ENCODE measurements at places on chromosomes 1 and 21.

GRCh38 chr1:85612704-85613361 lies 32.3 kb downstream of the CCN1 start:
- no peak for DNase-seq

- no peak for DNase-seq
Observed at GRCh38 chr1:170133766-170134495, 11.8 kb upstream of the NTMT2 start.

DNA sequence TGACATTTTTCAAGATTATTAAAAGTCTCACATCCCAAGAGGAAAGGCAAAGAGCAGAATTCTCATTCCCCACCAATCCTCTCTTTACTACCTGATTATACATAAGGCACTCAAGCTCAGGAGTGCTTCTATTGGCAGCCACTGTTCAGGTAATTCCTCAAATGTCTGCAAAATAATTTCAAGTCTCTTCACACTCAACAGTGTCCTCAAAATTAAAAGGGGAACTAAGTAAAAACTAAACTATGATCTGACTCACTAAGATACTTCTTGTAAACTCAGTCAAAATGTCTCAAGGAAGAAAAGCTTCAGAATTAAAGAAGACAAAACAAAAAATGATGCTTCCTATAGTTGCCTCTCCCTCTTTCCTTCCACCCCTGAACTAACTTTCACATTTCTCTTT lies 135.6 kb downstream of the GPATCH2 start:
- no peak for DNase-seq

- DNase-seq, result no peak
Observed at GRCh38 chr1:184479435-184480167, 92.8 kb downstream of the C1orf21 start.

DNA sequence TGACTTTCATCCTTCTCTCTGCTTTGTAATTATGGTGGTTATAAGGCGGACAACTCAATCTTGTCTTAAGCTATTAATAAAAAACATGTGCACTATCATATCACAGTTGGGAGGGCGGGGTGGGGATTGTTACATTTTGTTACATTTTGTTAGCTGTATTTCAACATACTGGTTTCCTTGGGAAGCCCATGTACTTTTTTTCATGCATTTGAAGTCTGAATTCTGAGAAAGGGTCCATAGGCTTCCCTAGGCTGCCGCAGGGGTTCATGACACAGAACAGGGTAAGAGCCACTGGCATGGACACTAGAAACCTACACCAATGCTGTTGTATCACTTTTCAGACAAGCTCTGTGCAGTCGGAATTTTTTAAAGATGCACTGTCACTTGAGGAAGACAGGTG lies 178.8 kb downstream of the ETS2 start:
- no peak for DNase-seq

GRCh38 chr1:41618066-41618825 lies 133.8 kb upstream of the EDN2 start:
- DNase-seq, result no peak

- no peak for DNase-seq
Observed at GRCh38 chr21:45932922-45933502, 48.6 kb upstream of the COL6A1 start.

GRCh38 chr1:43468414-43468813 lies 14.7 kb upstream of the HYI start:
- DNase-seq, result no peak

- DNase-seq, result no peak
Observed at GRCh38 chr1:16614361-16615252, 1.2 kb upstream of the NBPF1 start.

GRCh38 chr1:240356568-240356967 lies 255.4 kb downstream of the GREM2 start:
- DNase-seq, result no peak

GRCh38 chr1:207999274-207999915 lies 88.5 kb upstream of the CD34 start:
- DNase-seq, result no peak

DNA sequence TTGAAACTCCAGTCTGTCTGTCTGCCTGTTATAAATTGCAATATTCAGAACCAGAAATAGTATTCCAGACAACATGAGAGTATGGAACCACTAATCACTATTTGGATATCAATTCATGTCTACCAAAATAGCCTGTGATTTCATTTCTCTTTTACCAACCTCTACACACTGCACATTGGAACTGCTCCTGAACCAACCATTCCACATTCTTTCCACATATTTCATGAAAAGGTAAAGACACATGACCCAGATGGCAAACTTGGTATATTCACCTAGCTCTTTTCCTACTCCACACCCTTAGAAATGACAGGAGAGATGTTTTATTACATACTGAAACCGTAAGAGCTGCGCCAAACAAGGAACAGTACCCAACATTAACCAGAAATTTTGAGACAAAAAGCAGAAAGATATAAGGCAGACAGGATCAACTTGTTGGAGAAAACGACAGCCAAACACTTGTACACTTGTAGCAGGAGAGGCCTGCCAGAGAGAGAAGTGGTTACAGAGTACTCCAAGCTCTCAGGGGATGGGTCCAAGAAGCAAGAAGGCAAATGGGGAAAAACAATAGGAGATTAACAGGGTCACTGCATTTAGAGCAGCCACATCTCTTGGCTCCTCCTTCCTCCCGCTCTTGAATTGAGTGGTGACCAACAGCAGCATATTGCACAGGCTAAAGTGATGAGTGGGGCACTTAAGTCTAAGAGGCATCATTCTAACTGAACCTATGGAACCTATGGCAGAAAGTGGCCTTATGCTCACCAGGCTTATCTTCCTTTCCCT lies 148.7 kb downstream of the SETD4 start:
- DNase-seq, result no peak

GRCh38 chr1:117425050-117425734 lies 57.9 kb downstream of the MAN1A2 start:
- DNase-seq, result no peak

GRCh38 chr1:183237046-183237445 lies 51.0 kb downstream of the LAMC2 start:
- DNase-seq, result no peak

GRCh38 chr1:210272666-210273065 lies 40.1 kb downstream of the SERTAD4 start:
- no peak for DNase-seq

DNA sequence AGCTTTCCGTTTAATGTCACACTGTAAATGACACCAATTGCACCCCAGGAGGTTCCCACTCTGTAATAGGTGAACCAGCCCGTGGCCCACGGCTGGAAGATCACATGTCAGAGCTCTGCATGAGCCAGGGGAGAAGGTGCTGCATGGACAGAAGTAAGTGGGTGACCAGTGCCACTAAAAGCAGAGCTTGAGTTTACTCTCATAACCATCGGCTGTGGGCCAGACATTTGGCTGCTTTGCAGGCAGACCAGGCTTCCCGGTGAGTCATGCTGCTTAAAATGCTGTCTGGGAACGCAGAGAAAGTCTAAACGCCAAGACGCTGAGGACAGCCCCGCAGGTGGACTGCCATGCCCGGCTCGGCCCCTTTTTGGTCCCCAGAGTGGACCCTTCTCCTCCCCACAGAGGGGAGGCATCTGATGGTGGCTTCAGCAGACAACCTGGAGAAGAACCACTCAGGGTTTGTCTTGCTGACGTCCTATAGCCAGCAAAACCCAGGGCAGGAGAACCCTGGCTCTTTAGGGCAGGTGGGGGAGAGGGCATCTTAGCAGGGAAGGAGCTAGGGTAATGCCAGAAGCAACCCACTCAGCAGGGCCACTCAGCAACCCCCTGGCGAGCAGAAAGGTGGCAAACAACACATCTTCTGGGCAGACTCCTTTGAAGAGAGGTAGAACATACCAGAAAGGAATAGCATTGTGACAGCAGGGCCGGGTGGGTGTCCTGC lies 7.3 kb downstream of the KIAA2013 start:
- DNase-seq, result no peak

GRCh38 chr1:212225871-212226302 lies 59.3 kb upstream of the PPP2R5A start:
- no peak for DNase-seq

- DNase-seq, result no peak
Observed at GRCh38 chr1:207134581-207134980, 30.5 kb downstream of the C4BPA start.

- DNase-seq, result no peak
Observed at GRCh38 chr21:29748391-29749167, 191.2 kb downstream of the GRIK1 start.

DNA sequence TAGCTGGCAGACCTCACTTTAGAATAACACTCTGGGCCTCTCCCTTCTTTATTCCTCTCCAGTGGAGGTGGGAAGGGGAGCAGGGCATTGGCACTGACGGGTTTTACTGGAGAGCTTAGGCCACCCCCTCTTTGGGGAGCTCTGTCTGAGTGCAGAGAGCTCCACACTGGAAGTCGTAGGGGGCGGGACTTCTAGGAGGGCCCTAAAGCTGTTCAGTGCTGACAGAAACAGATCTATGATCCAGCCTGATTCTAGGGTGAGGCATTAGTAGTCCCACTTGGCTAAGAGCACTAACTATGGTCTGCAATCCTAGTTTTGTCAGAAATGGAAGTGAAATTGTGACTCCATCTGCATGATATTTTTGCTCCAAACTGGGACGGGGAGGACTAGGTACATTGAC lies 138.7 kb downstream of the MIS18A start:
- no peak for DNase-seq
